AG04449 (cell line): ENCODE measurements at places on chromosomes 4 and X.

- DNase-seq: no peak
Observed at GRCh38 chr4:133969202-133969848, 232.3 kb downstream of the PABPC4L start.

- no peak for DNase-seq
Observed at GRCh38 chrX:151801980-151802379, 67.4 kb downstream of the CNGA2 start.

DNA sequence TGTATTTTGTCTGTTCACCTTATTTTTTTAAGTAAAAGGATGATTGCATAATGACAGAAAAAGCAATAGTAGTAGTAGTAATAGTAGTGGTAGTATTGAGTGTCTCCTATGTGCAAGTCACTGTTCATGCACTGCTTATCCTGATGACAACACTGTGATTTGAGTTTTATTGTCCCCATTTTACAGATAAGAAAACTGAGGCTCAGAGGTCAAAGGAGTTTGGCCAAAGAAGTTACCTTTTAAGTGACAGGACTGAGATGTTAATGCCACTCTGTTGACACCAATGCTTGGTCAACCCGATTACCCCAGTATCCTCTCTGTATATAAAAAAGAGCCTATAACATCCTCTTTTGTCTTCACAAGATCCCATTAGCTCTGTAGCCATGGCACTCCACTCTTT lies 100.5 kb upstream of the FRMPD3 start:
- no peak for DNase-seq

DNA sequence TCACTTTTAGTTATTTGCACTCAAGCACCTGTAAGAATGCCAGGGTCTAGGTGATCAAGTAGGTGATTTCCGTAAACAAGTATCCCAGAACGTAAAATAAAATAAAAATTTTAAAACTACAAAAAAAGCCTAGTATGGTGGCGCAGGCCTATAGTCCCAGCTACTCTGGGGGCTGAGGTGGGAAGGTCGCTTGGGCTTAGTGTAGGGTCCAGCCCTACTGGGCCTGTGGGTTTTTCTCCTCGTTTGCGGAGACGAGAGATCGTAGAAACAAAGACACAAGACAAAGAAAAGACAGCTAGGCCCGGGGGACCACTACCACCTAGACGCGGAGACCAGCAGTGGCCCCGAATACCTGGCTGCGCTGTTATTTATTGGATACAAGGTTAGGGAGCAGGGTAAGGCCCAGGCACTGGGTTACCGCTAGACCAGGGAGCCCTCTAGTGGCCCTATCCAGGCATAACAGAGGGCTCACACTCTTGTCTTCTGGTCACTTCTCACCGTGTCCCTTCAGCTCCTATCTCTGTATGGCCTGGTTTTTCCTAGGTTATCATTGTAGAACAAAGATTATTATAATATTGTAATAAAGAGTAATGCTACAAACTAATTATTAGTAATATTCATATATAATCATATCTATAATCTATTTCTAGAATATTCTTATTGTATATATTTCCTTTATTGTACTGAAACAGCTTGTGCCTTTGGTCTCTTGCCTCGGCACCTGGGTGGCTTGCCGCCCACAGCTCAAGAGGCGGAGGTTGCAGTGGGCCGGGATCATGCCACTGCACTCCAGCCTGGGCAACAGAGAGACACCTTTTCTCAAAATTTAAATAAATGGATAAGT lies 38.4 kb downstream of the SAGE1 start:
- DNase-seq: no peak

DNA sequence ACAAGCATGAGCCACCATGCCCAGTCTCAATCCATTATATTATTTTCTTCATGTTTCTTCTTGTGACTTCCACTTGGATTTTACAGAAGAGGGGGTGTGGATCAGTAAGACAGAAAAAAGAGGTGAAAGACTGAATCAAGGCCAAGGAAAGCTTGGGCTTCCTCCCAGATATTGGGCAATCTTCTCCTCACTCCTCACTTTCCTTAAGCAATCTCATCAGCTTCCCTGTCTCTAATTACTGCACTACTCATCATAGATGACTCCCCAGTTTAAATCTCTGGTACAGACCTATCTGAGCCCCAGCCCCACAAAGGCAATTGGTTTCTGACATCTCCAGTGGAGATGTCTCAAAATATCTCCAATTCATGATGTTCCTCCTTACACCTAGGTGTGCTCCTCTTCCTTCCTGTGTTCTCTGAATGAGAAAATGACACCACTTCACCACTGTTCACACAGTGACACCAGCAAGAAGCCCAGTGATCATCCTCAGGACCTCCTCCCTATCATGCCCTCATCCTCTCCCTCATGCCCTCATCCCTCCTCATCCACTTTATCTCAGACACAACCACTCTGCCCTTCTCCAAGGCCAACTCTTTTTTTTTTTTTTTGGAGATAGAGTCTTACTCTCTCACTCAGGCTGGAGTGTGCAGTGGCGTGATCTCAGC lies 44.8 kb upstream of the HERC6 start:
- no peak for DNase-seq

DNA sequence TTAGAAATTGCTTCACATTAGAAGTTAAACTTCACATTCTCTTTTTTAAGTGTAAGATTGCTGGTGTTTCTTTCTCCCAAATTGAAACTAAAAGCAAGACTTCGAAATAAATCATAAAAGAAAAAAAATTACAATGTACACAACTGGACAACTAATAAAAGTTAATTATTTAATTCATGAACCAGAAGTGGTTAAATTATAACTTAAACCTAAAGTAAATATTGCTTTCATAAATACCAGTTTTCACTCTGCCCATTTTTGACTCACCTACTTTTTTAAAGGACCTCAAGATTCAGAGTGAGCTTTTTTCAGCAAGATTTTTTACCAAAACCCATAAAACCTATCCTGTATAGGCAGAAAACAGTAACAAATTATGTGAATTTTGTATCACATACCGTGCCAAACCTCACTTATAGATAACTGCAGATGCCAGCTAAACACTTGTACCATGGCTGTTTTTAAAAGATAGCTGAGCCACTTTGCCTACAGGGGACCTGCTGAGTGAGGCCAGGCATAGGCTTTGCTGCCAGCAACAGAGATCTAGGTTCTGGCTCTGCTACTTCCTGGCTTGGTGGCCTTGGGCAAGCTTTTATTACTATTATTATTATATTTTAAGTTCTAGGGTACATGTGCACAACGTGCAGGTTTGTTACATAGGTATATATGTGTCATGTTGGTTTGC lies 259.8 kb downstream of the NR3C2 start:
- DNase-seq: no peak

- no peak for DNase-seq
Observed at GRCh38 chr4:113159942-113160545, 110.6 kb downstream of the ANK2 start.

DNA sequence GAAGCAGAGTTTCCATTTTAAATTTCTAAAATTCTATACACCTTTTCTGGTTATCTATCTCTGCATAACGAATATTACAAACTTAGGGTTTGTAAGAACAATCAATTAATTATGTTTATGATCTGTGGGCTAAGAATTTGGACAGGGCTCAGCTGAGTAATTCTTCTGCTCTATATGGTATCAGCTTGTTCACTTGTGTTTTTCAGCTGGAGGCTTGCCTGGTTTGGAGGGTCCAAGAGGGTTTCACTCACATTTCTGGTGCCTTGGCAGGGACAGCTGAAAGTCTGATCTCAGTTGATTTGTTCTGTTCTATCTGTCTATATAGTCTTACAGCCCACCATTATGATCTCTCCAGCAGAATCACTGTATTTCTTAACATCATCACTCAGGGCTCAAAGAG lies 57.8 kb upstream of the ADGRA3 start:
- no peak for DNase-seq

- no peak for DNase-seq
Observed at GRCh38 chr4:136246876-136247275, 1285.4 kb downstream of the PCDH18 start.

DNA sequence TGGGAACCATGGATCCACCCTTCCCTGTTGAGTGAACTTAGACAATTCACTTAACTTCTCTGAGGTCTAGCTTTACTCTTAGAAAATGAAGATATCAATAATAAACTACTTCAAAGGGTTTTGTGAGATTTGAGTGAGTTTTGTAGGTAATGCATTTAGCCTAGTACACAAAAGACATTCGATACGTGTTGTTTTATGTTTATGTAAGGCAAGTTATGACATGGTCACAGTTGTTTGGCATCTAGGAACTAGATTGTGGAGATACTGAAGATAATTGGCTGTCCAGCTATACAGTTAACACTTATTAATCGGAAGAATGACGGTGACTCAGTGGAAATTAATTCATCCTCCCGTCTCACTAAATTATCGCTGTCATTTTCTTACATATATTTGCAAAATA lies 1781.1 kb upstream of the TENM3 start:
- DNase-seq: no peak

GRCh38 chrX:35104626-35105025 lies 162.0 kb downstream of the FAM47B start:
- DNase-seq: no peak

DNA sequence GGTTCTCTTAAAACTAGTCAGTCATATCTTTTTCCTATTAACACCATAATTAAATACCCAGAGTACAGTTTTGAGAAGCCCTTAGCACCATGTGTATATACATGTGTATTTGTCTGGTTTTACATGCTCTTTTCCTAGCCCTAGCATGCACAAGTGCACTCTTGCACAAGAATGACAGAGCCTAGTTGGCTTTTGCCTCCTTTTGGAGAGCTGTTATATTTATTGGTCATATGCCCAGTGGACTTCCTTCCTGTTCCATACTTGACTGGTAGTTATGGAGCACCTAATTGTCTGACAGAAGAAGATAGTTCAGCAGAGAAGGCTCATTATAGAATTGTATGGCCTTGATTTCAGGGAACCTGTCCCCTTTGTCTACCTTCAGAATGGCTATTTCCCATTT lies 155.6 kb downstream of the ARX start:
- no peak for DNase-seq

- peak; percentile 78 for DNase-seq
Observed at GRCh38 chr4:166318810-166319525, 445.9 kb downstream of the TLL1 start.

DNA sequence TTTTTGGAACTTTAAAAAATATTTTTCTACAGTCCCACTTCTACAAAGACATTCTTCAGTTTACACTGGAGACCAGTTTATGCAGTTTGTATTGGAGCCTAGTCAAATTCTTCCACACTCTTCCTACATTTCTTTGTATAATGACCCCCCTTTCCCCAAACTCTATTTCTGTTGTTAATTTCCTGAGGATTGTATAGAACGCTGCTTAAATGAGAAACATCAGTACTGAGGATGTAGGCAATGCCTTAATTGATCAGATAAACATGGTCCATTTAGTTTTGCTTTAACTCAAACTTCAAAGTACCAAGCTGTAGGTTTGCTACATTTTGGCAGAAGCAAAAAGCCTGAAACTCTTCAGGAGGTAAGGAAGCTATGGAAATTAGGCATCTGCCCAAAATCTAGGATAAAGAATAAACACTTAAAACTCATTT lies 155.5 kb downstream of the SLC7A11 start:
- DNase-seq: no peak
